ENCODE measurements at places on chromosomes 5 and 9. TPM values are rescaled to one million over a fixed set of nuclear protein-coding genes. Genes with fewer than 3 reads are reported as not detected.

SNCAIP gene
- total RNA-seq = not detected

ACTBL2 gene
- not detected for total RNA-seq

TUSC1 gene
- total RNA-seq = not detected

CDKN2A gene
- not detected for total RNA-seq

TLX3 gene
- total RNA-seq = not detected

MCC gene
- 0.18 TPM for total RNA-seq

PCDHB10 gene
- not detected for total RNA-seq

GPR107 gene
- total RNA-seq = 21.8 TPM

WNT8A gene
- not detected for total RNA-seq

GRCh38 chr9:126565336-126566128, 48.2 kb upstream of the LMX1B start:
- DNase-seq = no peak

DNA sequence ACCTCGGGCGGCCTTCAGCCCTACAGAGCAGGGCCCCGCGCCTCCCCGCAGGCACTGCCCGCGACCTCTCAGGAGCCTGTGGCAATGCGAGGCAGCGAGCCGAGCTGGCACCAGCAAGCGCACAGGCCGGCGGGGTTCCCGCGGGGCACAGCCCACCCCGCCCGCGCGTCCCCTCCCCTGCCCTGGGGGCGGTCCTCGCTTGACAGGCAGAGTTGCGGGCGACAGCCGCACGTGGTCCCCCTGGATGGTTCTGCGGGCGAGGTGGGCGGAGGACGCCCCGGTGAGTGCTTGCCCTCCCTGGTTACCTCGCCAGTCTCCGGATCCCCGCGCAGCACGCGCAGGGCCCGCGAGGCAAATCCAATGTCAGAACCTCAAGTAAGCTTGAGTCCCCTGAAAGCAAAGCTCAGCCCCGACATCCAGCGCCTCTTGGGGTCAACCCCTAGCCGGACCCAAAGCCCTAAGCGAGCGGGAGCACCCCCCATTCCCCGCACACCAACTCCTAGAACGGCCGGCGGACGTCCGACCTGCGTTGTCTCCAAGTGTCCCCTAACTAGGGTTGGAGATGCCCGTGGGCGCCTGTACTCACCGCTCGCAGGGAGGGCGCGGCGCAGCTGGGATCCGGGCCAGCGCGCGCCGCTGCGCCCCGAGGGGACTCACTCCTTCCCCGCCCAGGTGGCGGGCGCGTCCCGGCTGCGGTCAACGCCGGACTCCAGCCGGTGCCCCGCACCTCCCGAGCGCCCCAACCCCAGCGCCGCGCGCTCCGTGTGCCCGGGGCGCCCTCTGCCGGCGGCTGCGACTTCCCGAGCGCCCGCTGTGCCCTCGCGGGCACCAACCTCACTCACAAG, at the start of gene DRD1:
TSS of gene DRD1 (minus strand) at position 123 of the 845 bp plus-strand sequence. CDS start 1,083 bp downstream, outside the sequence.
- peak; percentile 59 for DNase-seq

GRCh38 chr5:66697796-66698564, 101.8 kb downstream of the MAST4 start:
- DNase-seq = no peak

All from K562 (cell line).